ENCODE measurements at places on chromosomes 11 and 22.

GRCh38 chr11:96079691-96080090 is 155.8 kb upstream of the MTMR2 start:
- DNase-seq = no peak

DNA sequence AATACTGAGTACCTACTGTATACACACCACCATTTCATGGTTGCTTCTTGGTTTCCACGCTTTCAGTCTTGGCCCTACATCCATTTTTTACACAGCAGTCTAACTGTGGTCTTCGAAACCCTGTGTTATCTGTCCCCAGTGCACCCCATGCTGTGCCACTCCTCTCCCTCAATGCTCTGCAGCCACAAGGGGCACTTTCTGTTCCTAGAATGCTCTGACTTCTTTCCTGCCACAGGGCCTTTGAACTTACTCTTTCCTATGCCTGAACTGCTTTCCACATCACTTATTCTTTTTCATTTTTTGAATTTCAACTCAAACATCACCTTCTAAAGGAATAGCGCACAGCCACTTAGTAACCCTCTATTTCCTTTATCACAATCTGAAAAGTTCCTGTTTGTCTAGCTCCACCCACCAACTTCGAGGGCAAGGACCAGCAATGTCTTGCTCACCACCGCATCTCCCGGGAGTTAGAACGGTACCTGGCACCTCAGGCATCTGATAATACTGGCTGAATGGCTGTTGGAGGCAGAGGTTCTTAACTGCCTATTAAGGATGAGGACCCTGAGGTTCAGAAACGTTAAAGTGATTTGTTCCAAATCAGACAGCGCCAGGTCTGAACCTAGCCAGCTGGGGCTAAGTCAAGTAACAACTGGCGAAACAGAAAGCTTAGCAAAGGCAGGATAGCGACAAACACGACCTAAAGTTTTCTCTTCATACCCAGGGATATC is 568 bp downstream of the ALG8 start:
- DNase-seq = peak; percentile 30

- no peak for DNase-seq
These were observed 1.2 kb downstream of the MRTFA start for GRCh38 chr22:40635043-40635939.

GRCh38 chr22:29037340-29037932 is 24.2 kb downstream of the C22orf31 start:
- no peak for DNase-seq

DNA sequence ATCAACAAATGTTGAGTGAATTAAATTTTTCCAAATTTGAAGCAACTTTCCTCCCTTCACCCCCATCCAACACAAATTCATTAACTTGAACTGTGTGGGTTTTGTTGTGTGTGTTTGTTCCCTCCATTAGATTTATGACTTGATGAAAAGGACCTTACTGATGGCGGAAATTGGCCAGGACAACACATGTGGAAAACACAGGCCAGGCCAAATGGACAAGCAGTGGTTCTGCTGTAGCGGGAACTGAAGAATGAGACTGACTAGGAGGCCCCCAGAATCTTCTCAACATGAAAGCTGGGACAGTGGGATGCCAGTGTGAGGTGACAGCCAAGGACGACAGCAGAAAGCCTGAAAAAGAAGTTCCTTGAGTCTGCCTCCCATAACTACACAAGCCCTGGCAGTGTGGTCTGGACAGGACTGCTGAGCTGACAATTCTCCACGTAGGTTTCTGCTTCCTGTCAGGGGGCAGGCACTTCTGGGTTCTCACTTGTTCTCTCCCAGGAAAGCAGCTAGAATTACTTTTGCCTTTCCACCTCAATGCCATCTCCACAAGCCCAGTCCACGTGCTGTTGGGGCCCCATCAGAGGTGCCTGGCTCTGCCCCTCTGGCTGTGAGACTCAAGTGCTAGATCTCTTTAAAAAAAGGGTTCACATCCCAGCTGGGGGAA is 94.3 kb downstream of the ETS1 start:
- no peak for DNase-seq

DNA sequence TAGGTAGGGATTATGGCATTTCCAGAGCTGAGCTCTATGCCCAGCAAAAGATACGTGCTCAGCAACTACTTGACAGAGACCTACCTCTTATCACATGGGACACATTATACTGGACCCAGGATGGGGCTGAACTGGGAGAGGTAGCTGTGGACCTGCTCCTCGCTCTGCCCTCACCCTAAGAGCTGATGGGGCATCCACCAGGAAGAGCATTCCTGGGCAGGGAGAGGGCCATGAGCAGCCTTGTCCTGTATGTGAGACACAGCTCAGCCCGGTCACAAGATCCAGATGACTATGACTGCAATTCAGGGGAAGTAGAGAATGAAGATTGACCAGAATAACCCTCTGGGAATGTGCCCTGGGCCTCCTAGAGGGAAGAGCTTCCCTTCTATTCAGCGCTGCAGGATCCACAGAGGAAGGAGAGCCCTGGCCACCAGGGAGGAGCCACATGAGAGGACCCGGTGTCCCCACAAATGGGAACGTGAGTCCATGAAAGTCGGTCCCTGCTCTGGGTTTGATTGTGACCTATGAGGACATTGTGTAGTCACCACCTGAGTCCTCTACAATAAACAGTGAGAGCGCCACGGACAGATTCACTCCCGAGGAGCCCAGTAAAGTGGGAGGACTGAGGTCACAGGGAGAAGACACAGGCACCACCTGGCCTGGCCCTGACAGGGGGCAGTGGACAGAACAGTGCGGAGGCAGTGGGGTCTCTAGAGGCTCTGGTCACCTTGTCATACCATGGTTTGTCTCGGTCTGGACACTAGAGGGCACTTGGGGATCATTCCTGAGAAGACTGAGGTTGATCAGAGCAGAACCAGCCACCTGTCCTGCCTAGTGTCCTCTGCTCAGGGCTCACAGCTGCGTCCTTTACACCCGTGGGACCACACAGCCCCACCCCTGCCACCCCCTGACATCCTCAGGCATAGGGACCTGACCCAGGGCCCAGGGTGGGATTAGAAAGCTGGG is 99.5 kb downstream of the ZNF280B start:
- no peak for DNase-seq

DNA sequence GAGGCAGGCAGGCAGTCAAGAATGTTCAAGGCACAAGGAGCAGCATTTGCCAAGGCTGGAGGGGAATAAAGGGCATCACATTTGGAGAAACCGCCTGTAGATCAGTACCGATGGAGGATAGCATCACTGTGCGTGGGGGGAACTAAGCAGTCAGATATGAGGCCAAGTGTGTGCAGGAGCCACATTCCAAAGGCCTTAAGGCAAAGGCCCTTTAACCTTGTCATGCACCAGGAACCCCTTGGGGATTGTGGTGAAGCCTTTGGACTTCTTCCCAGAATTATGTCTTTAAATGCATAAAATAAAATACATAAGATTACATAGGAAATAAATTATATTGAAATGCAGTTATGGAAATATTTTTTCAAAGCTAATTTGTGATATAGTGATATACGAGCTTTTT is 532.1 kb downstream of the BUD13 start:
- peak; percentile 68 for DNase-seq

GRCh38 chr11:521177-521688 is 14.1 kb downstream of the HRAS start:
- no peak for DNase-seq

DNA sequence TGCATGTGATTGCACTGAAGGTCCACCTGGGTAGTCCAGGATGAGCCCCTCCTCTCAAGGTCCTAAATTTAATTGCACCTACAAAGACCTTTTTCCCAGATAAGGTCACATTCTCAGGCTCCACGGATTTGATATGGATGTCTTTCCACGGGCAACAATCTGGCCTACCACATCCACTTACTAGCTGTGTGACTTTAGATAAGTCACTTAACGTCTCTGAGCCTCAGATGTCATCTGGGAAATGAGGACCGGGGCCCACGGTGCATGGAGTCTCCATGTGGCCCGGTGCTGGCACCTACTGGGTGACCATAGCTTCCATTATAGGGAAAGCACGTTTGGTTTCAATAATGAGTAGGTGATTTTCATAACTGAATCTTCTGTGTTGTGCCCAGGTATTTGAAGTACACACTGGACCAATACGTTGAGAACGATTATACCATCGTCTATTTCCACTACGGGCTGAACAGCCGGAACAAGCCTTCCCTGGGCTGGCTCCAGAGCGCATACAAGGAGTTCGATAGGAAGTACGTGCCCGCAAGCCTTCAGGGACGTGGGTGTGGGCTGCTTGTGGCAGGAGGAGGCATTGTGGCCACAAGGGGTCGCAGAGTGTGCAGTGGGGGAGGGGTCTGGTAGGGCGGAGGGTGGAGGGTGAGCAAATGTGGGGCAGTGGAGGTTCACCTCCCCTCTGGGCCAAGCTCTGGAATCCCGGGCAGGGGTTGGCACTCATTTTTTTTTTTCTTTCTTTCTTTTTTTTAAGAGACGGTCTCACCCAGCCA is 55.7 kb downstream of the ARHGAP8 start:
- DNase-seq = no peak

DNA sequence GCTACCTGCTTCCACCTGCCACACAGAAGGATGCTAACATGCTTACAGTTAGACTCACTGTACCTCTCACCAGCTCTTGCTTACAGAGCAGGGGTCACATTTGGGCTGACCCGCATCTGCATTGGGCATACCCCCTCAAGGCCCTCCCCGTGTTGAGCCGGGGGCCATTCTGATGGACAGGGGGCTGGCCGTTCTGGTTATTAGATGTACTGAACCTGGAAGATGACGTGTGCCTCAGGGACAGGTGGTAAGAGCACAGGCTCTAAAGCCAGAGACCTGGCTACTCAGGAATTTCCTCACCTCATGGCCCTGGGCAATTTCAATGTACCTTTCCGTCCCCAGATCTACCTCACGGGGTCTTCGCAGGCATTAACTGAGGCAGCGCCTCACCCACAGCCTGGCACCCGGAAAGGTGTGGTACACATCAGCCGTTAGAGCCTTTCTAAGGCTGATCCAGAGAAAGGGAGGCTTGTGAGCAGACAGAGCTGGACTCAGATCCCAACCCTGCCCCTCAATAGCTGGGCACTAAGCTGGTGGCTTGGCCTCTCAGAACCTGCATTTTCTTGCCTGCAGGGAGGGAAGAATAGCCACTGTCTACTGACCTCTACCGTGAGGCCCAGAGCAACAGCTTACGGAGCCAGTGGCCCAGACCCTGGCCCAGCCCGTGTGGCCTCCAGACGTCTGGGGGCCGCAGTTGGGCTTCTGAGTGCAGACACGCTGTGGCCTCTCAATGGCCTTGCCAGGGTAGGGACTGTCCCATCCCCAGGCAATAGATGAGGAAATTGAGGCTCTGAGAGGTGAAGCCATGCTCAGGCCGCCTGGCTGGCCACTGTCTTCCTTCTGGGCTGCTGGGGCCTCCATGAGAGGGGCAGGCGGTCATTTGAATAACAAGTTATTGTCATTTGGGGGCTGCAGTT is 100.6 kb downstream of the MORC2 start:
- no peak for DNase-seq

DNA sequence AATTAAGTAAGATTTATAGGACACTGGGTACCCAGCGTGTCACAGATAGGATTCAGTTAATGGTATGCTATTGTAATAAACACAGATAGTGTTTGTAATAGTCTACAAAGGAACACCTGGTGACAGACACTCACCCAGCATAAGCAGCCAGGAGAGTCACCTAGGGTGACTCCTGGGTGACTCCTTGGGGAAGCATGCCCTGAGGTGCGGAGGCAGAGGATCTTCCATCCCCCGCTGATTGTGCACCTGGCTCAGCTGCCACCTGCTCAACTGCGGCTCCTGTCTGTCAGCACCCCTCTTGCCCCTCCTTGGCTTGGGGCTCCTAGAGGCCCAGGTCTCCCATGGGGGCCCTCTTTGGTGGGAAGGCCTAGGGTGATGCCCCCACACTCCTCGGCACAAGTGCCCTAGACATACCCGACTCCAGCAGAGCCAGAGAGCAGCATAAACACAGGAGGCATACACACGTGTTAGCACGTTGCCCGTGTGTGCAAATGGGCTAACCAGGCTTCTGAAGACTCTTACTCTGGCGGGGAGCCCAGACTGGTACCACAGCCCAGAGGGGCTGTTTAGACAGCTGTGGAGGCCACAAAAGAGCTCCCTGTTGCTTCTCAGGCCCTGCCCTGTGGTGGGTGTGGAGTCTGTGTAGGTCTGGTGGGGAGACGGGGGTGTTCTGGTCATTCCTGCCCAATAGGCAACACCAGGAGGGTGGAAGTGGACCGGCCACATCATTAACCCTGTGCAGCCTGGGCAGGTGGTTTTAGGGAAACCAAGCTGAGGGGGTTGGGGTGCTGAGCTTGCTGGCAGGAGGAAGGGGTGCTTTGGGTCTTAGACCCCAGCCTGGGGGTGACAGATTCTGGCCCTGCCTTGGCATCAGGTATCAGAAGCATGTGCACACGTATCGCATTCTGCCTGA is 3.0 kb downstream of the INPPL1 start:
- peak; percentile 91 for DNase-seq

DNA sequence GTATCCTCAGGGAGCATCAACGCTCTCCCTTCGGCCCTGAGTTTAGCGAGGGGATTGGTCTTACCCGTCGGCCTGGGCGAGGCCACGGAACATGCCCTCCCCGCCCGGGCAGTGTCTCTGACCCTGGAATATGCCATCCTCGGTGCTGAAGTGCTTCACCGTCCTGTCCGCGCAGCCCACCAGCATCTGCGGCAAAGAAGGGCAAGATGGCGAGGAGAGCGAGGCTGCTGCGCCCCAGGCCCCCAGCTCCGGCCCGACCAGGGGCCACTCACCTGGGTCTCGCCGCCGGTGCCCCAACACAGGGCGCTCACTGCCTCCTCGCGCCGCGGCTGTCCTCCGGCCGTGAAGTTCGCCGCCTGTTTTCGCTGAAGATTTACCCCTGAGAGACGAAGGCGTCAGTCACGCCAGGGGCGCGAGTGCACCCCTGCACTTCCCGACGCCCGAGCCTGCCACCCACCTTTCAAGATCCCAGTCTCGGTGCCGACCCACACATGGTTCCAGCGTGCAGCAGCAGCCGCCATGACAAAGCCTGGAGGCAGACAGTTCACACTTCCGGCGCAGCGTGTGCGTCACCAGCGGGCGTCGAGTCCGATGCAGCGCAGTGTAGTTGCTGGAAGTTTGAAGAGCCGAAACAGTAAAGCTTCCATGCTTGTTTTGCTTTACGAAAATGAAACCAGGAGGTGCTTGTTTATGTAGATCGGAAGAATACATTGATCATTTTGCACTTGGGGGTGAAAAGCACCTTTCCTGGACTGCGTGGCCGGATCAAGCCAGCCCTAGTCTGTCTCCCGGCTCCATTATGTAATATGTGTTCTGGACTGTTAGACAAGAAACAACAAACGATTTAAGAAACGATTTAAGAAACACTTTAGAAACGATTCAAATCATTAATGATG is at the start of gene WDR74:
Gene WDR74 (minus strand): TSS at position 541 of the 896 bp plus-strand sequence. CDS start 20 bp downstream, at position 521.
- peak; percentile 87 for DNase-seq

GRCh38 chr11:2085251-2086066 is 53.7 kb downstream of the IGF2 start:
- no peak for DNase-seq

- no peak for DNase-seq
These were observed 24.9 kb downstream of the SCUBE2 start for GRCh38 chr11:9066433-9066925.

- no peak for DNase-seq
These were observed 43.2 kb downstream of the HORMAD2 start for GRCh38 chr22:30123463-30123862.
